ENCODE measurements at places on chromosomes 5 and 9. TPM values are rescaled to one million over a fixed set of nuclear protein-coding genes. Genes with fewer than 3 reads are reported as not detected.

- DNase-seq: no peak
Measured at GRCh38 chr9:125564631-125565030, 142.4 kb downstream of the MAPKAP1 start.

GRCh38 chr5:157598350-157598936 is 22.9 kb upstream of the ADAM19 start:
- DNase-seq: no peak

- DNase-seq: no peak
Measured at GRCh38 chr5:158560170-158560569, 539.5 kb downstream of the EBF1 start.

- DNase-seq: no peak
Measured at GRCh38 chr5:1127959-1128785, 16.3 kb upstream of the SLC12A7 start.

DNA sequence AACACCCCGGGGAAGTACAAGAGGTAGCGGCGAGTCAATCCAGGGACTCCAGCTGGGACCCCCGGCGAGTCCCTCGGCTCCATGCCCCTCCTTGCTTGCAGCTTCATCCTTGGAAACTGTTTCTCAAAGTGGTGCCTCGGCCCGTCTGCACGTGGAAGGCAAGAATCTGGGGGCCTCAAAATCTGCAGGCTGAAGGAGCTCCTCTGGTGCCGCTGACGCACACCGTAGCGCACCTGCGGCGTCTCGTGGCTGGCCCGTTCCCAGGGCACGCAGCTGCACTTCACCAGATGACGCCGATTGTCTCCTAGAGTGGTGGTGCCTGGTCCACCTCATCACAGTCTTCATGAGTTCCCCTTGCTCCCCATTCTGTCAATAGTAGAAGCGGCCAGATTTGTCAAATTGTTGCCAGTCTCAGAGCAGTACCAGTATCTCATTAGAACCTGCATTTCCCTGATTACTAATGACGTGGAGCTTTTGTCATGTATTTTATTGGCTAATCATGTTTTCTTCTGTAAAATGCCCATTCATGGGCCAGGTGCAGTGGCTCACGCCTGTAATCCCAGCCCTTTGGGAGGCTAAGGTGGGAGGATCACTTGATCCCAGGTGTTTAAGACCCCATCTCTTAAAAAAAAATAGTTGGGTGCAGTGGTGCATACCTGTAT is 38.6 kb downstream of the GTF3C4 start:
- no peak for DNase-seq

Gene PCDHB10
- total RNA-seq: 1.3 TPM

Gene GFPT2
- not detected for total RNA-seq

DNA sequence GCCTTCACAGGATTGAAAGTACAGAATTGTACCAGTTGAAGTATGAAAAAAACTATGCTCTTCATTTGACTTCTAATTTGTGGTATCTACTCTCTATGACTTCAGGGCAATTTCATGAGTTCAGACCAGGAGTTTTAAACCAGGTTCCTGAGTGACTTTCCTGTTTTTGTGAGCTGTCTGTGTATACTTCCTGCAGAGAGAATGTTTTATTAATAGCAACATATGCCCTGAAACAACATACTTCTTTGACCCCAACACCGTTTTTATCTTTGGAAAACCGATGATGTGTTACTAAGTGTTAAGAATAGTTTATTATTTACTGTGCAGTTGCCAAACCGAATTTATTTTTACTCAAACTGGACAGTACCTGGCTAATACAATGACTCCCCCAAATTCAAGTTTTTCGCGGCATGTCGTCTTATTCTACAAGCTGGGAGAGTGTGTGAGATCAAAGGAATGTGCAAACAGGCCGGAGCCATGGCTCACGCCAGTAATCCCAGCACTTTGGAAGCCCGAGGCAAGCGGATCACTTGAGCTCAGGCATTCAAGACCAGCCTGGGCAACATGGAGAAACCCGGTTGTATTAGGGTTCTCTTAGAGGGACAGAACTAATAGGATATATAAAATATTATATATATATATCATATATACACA is 58.7 kb upstream of the ERBIN start:
- DNase-seq: no peak

Measured in esophagus squamous epithelium (tissue), 5 donors.